ENCODE measurements at places on chromosomes 2 and 18. TPM values are rescaled to one million over a fixed set of nuclear protein-coding genes. Genes with fewer than 3 reads are reported as not detected.

SKOR2 gene
- total RNA-seq: not detected

UCN gene
- 0.30 TPM for total RNA-seq

SERPINB7 gene
- 14.6 TPM for total RNA-seq

FKBP1B gene
- total RNA-seq: 3.3 TPM

CCDC121 gene
- total RNA-seq: 6.3 TPM

MDH1B gene
- total RNA-seq: 0.99 TPM

ACOXL gene
- total RNA-seq: 0.30 TPM

FTCDNL1 gene
- total RNA-seq: 2.2 TPM
